ENCODE measurements at places on chromosomes 3 and 15. TPM values are rescaled to one million over a fixed set of nuclear protein-coding genes. Genes with fewer than 3 reads are reported as not detected.

Gene TAGLN3
- not detected for total RNA-seq

Gene CACNA1D
- total RNA-seq, result under 0.01 TPM

Gene TBC1D21
- not detected for total RNA-seq

Gene TMEM158
- total RNA-seq, result 26.8 TPM

Gene QTRT2
- total RNA-seq, result 27.6 TPM

Gene SCAANT1
- total RNA-seq, result not detected

Gene NOX5
- total RNA-seq, result 0.37 TPM

Gene MSL2
- total RNA-seq, result 11.4 TPM

Gene MASP1
- 7.0 TPM for total RNA-seq

Gene ANKRD34C
- total RNA-seq, result not detected

Gene LRRC57
- total RNA-seq, result 14.1 TPM

Gene TMC3
- not detected for total RNA-seq

Gene SLC12A1
- total RNA-seq, result not detected

Gene ITIH4
- under 0.01 TPM for total RNA-seq

Gene PPIB
- 937 TPM for total RNA-seq

Gene CSK
- 42.6 TPM for total RNA-seq

Gene MCCC1
- 21.1 TPM for total RNA-seq

Gene KNG1
- total RNA-seq, result not detected

Gene GREM1
- 2.2 TPM for total RNA-seq

Gene GPR149
- not detected for total RNA-seq

Gene TF
- total RNA-seq, result under 0.01 TPM

Gene SOX14
- not detected for total RNA-seq

Gene PLSCR2
- not detected for total RNA-seq

Gene NME9
- total RNA-seq, result not detected

Gene CHAC1
- total RNA-seq, result 1.8 TPM

Gene SLTM
- 64.3 TPM for total RNA-seq

Gene GRK7
- total RNA-seq, result not detected

Gene SAMD7
- not detected for total RNA-seq

Gene ITPKA
- total RNA-seq, result 1.1 TPM

Gene PDE12
- total RNA-seq, result 28.9 TPM

Gene SLC28A1
- not detected for total RNA-seq

Gene ISLR2
- total RNA-seq, result not detected
